ENCODE measurements at places on chromosomes 11 and 22.
A peak's percentile ranks its signal among the peaks of the same experiment; 100 is the strongest.

DNA sequence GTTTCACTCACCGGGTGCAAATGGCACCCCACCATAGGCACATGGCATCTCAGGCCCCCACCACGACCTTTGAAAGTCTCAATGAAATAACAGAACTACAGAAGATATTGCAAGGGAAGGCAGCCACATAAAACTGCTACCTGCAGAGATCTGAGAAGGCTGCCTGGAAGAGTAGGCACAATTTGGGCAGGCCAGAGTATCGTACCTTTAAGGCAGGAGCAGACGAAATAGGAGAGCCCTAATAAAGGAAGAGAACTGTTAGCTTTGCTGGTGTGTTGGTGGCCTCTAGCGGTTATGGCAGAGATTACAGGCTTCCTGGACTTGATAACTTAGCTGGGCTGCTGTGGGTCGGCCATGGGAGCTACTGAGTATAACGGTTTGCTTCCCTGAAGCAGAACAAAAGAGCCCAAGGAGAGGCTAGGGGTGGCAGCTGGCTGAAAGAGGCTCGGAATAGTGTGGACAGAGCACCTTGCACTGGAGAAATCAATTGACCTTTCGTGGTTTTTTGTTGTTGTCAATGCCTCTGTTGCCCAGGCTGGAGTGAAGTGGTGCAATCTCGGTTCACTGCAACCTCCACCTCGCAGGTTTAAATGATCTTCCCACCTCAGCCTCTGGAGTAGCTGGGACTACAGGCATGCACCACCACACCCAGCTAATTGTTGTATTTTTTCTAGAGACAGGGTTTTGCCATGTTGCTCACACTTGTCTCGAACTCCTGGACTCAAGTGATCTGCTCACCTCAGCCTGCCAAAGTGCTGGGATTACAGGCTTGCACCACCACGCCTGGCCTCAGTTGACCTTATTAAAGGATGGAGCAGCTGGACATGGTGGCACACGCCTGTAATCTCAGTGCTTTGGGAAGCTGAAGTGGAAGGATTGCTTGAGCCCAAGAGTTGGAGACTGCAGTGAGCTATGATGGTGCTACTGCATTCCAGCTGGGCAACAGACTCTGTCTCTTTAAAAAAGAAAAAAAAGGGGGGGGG lies 4.8 kb downstream of the SDF2L1 start:
- DNase-seq = peak; percentile 77

- no peak for DNase-seq
These were observed 62.9 kb upstream of the B3GAT1 start for GRCh38 chr11:134474942-134475341.

DNA sequence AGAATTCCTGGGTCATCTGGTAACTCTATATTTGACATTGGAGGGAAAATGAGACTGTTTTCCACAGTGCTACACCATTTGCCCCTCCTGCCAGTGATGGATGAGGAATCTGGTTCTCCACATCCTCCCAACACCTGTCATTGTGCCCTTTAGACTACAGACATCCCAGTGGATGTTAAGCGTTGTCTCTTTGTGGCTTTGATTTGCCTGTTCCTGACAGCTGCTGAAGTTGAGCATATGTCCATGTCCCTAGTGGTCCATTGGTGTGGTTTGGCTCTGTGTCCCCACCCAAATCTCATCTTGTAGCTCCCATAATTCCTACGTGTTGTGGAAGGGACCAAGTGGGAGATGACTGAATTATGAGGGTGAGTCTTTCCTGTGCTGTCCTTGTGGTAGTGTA lies 88.5 kb downstream of the BRD1 start:
- DNase-seq = no peak

GRCh38 chr22:47128216-47128615 lies 365.8 kb downstream of the TBC1D22A start:
- DNase-seq = no peak

GRCh38 chr11:34758262-34758661 lies 137.4 kb downstream of the EHF start:
- no peak for DNase-seq

DNA sequence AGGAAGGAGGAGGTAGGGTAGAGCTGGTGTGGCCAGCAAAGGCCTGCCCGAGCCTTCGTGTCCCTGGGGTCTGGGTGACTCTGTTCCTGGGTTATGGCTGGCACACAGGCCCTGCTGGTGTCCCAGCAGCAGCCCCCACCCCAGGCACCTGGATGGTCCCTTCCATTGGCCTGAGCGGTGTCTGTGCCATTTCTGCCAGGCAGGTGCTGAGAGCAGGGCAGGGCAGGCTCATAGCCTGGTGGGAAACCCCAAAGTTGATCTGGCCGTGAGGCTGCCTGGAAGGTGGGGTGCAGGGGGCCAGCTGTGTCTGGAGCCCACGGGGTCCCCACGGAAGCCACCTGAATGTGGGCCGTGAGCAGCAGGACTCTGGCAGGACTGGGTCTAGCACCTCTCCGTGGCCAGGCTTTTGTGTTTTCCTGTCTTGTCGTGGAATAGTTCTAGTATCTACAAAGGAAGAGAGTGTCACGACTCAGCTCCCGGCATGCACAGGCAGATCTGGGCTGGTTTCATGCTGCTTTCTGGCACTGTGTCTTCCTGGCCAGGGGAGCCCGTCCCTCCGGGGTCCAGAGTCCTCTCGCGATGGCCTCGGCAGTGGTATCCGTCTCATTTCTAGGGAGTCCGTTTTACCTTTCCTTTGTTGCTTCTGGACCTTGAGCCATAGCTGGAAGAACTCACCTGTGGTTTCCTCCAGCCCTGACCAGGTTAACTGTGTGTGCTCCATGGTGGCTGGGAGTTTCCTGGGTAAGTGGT lies 83.7 kb downstream of the KCNQ1 start:
- DNase-seq = peak; percentile 8

DNA sequence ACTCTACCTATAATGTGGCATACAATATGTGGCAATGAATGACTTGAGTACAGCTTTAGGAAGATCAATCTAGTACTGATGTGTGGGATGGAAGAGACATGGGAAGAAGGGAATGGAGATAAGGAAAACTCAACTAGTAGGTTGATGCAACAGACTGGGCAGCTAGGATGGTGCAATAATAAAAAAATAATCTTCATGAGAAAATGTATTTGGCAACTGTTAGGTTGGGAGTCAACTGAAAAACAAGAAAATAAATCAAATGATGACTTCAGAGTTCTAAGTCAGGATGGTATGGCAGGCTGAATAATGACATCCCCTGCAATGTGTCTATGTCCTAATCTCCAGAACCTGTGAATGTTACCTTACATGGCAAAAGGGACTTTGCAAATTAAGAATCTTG lies 236.8 kb upstream of the PITPNB start:
- no peak for DNase-seq

GRCh38 chr22:43230571-43230970 lies 43.6 kb upstream of the TTLL12 start:
- no peak for DNase-seq

GRCh38 chr11:95924414-95924760 lies 480 bp upstream of the MTMR2 start:
- DNase-seq = no peak

Measured in activated CD8-positive, alpha-beta memory T cell treated with anti-CD3 and anti-CD28 coated beads, Interleukin-2, amount 50 U/mL, for 4 hours (primary cell).